ENCODE measurements at places on chromosomes 3 and 15.

GRCh38 chr3:185469542-185469941, 29.3 kb downstream of the TMEM41A start:
- no peak for DNase-seq

DNA sequence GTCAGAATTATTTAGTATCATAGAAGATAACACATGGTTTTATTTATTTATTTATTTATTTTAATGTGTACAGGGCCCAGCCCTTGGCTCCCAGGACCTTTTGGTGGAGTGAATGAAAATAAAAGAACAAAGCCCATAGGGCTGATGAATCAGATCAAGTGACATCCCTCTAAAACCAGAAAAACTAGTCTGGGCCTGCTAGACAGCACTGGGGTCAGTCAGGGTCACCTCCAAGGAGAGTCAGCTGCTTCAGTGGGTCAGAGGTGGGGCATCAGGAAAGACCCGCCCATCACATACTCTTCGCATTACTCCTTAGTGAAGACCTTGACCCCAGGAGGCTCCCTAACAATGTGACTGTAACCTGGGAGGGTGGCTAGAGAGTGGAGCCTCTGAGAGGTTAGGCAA, 12.8 kb downstream of the PPCDC start:
- no peak for DNase-seq

- no peak for DNase-seq
These were observed 413.7 kb upstream of the TBL1XR1 start for GRCh38 chr3:177610686-177611633.

DNA sequence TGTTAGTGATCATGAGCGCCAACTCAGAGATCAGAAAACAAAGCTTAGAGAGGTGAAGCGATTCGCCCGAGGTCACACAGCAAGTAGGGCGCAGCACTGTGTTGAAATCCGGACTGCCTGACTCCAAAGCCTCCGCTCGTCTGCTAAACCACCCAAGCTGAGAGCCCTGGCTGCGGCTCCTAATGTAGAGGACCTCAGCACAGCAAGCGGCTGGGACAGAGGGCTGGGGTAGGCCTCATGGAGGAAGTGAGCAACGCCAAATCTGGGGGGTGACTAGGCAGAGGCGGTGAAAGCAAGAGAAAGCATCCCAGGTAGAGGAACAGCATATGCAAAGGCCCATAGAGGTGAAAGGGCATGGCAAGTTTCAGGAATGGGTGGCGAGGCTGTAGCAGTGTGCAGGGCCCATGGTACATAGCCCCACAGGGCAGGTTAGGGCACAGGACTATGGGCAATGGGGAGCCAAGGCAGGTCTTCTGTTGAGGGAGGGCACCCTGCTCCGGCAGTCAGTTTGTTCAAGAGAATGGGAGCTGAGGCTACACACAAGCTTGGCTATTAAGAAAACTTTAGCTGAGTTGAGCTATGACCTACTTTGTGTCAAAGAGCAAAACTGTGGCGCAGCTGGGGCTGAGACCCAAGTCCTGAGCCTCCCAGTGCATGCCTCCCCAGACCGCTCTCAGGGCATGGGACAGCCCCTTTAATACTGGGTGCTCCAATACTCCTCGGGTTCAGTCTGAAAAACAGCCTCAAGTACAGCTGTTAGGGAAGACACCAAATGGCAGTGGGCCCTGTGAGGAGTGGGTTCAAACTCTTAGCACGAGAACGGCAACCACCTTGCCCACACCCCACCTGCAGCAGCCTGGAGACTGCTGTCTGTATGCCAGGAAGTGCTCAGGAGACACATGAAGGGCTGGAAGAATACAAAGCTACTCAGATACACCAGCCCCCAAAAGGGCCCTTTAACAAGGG, 988 bp upstream of the CFAP92 start:
- DNase-seq, result no peak

- no peak for DNase-seq
These were observed 48.1 kb upstream of the EPHA3 start for GRCh38 chr3:89059211-89059925.

- DNase-seq, result no peak
These were observed 37.7 kb downstream of the LDHAL6B start for GRCh38 chr15:59244337-59244736.

- no peak for DNase-seq
These were observed 219.1 kb downstream of the ZNF385D start for GRCh38 chr3:21531909-21532308.

DNA sequence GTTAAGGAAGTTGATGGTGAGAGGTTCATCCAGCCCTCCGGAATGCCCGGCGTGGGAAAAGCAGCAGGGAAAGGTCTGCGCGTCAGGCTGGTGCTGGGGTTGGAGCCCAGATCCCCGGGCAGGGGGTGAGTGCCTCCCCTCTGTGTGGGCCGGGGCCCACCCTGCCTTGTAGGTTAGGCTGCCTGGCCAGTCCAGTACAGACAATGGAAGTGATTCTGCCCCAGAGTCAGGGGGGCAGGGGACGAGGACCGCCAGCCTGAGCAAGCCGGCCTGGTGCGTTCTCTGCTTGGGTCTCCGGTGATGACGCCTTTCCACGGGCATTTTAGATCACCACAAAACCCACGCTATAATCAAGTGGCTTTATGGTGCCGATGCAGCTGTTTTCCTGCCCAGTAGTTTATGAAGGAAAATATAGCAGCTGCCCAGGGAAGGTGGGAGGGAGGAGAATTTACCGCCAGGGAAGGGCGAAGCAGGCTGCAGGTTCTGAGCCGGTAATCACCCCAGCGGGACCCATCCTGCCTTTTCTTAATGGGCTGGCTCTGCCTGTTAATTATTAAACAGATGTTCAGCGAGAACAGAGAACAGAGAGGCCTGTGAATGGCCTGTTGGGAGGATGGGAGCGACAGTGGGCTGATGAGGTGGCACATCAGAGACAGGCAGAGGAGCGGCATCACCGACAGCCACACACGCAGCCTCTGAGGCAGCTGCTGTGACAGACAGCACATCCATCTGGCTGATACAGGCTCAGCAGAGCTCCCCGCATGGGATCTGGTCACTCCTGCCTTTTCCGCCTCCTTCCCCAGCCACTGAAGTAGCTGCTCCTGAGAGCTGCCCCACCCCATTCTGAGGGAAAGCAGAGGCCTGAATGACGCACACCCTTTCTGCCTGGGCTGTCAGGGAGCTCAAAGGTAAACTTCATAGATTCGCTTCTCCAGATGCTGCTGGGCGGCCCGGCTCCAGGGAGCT, 35.2 kb downstream of the BDH1 start:
- no peak for DNase-seq

DNA sequence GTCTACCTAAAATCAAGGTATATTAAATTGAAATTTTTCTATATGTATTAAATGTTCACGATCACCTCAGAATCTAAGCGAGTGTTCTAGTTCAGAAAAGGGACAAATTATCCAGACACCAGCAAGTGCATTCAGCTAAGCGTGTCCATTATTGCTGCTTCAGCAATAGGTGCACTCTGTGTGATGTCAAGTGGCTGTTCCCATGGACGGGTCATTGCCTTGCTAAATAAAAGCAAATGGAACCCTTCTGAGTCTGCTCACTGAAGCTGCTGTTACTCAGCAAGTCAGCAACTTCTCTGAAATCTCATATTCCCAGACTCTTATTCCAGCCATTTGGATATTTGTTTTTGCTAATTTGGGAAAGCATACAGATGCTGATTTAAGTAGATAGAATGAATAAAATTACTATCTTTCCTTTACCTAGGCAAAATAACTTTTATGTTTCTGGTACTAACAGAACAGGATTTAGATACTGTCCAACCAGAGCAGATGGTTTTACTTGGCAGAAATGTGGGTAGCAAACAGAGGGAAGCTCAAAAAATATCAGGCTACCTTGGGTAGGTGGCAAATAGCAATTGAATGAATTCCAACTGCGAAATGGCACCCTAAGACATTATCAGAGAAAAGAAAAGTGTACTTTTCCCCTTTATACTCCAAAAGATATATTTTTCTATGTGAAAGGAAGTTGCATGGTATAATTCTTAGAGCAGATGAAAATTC, 407.0 kb downstream of the GAP43 start:
- DNase-seq, result no peak

DNA sequence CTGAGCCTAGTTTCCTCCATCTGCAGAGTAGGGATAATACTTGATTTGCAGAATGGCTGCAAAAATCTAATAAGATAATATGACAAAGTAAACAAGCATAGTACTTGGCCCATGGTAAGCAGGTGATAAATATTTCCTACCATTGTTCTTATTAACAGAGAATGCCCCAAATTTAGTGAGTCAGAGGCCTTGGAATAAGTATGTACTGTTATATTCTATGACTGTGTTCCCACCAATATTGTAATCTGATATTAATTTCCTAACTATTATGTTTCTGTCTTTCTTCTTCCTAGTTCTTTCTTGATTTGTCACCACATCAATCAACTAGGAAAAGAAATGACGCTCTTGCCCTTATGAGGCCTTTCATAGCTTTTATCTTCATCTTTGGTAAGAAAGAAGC, 178.4 kb upstream of the SLC2A2 start:
- no peak for DNase-seq

All from stimulated activated CD4-positive, alpha-beta T cell treated with anti-CD3 and anti-CD28 coated beads, Interleukin-4, amount 100 ng/mL, for 4 hours (primary cell).